Suprapubic skin (tissue), 4 donors: ENCODE measurements at places on chromosomes 12 and 14.
A peak's percentile ranks its signal among the peaks of the same experiment; 100 is the strongest.

GRCh38 chr12:84738481-84738972, 174.1 kb downstream of the SLC6A15 start:
- DNase-seq: no peak

- no peak for DNase-seq
Measured at GRCh38 chr14:69572030-69572840, 2.4 kb downstream of the CCDC177 start.

DNA sequence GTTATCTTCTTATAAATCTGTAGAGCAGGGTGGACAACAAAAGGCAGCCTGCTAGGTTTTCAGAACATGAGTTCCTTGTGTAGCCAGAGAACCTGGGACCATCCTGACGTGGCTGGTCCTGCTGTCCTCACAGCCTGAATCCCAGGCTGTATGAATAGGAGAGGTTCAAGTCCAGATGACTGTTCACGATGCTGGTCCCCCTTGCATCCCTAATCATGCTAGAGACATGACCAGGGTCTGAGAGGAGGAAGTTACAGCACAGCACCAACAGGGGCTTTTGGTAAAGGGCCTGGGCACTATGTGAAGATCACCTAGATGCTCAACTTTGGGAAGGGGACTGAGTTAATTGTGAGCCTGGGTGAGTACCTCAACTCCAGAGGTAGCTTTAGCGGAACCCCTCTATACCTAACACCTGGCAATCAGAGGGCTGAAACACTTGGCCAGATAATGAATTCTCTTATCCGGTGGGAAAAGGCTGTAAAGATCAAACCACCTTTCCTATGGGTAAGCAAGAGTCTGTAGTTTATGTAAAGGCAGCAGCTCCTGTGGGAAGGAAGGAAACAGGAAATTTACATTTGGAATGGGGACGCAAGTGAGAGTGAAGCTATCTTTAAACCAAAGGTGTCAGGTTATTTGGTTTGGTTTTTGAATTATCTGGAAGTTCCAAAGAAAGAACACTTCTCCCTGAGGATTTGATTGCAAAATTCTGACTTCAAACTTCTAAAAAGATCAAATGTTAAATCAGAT, 112.8 kb downstream of the DAD1 start:
- no peak for DNase-seq

- DNase-seq: no peak
Measured at GRCh38 chr12:1966561-1967226, 37.6 kb downstream of the DCP1B start.

DNA sequence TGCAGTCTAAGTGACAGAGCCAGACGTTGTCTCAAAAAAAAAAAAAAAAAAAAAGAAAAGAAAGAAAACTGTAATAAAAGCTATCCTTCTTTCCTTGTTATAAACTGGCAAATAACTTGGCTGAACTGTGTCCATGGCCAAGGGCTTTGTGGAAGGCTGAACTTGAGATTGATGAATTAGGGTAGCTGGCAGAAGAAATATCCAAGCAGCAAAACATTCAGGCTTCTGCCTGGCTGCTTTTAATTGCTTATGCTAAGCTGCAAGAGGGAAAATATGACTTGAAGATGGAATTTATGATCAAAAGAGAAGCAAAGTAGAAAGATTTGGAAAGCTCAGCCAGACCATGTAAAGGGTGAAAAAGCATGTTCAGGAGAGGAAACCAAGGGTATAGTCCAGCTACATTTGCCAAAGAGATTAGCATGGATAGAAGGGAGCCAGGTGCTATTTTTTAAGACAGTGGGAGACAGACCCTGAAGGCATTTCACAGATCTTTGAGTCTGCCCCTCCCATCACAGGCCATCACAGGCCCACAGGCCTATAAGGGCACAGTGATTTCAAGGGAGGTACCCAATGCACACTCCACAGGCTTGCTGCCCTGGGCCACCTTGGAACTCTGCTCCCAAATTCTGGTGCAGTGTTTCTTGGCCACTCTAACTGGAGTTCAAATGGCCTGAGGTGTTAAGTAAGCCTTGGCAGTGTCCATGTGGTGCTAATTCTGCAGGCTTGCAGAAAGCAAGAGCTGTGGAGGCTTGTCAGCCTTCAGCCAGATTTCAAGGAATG, 226.0 kb downstream of the AEBP2 start:
- no peak for DNase-seq

GRCh38 chr12:111211910-111212757, 156.8 kb downstream of the PHETA1 start:
- DNase-seq: no peak

GRCh38 chr12:112855375-112855774, 51.4 kb upstream of the OAS1 start:
- no peak for DNase-seq

DNA sequence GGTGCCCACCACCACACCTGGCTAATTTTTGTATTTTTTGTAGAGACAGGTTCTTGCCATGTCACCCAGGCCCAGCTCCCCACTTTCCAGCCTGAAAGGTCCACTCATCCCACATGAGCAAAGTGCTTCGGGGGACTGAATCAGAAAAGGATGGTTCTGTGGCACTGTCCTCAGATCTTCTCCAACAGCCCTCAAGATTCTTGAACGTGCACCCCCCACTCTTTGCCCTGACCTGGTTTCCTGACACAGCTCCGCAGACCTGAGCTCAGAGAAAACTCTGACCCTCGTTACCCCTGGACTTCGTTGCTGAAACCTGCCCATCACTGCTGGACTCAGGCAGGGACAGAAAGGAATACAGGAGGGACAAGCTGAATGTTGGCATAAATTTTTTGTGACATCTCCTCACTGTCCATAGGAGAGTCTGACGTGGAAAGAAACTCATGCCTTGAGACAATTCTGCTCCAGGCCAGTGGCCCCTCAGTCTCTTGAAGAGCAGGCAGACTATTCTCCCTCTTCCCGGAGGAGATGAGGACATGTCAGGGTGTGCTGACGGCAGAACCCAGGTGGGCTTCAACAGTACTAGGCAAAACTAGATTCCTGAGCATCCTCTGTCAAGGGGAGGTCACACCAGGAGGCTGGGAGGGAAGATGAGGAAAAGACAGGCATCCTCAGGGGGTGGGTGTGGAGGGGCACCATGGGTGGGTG, 149.3 kb downstream of the DPF3 start:
- DNase-seq: no peak

DNA sequence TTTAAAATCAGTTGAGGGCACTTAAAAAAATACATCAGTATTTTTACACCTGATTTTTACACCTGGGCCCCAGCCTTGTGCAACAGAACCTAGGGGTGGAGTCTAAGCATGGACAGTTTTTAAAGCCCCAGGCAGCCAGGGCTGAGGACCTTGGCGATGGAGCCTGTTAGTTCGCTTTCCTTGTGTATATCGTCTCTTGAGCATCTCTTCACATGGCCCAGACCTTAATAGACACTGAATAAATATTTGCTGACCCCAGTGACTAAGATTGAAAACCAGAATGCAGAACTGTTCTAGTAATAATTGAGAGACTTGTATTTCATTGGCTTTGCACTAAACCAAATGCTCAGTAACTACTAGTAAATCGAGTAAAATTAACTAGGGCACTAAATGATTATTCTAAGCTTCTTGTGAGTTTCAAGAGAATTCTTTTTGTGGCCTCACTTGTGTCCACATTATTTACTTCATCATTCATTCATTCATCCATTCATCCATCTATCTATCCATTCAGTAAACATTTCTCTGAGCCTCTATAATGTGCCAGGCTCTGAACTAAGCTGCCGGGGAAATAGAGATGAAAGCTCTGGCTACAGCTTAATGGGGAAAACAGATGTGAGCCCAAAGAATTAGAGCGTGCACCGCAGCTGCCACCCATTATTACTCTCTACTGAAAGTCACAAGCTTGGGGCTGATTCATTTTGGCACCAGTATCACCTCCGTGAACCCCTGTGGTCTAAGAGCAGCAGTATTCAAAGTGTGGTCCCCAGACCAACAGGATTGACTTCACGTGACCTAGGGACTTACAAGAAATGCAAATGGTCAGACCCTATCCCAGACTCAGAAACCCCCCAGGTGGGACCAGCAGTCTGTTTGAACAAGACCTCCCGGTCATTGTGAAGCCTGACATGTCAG, 30.7 kb upstream of the BCL7A start:
- DNase-seq: no peak

DNA sequence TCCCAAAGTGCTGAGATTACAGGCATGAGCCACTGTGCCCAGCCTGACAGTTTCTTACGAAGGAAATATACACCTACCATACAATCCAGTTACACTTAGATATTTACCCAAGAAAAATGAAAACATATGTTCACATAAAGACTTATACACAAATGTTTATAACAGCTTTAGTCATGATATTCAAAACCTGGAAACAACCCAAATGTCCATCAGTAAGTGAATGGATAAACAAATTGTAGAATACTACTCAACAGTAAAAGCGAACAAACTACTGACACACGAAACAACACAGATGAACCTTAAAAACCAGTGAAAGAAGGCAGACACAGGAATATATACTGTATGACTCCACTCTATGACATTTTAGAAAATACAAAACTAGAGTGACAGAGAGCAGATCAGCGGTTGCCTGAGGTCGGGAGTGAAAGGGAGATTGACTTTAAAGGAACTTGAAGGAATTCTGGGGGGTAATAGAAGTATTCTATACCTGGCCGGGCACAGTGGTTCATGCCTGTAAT, 83.6 kb downstream of the SPRING1 start:
- no peak for DNase-seq

DNA sequence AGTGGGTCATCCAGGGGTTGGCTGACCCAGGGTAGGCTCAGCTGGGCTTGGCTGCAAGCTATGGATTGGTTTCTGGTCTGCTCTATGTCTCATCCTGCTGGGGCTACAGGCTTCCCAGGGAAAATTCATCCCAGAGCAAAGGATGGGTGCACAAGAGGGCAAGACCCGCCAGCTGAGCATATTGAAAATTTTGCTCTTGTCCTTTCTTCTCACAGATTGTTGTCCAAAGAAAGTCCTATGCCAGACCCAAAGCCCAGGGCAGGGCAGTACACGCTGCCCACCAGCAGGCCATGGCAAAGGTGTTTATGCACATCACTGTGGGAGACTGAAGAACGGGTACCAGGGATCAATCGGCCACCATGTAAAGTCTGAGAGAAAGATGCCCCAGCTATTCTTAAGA, 95.3 kb upstream of the PARP11 start:
- no peak for DNase-seq

GRCh38 chr14:21575661-21576060, 4.2 kb downstream of the OR10G3 start:
- no peak for DNase-seq

GRCh38 chr12:87274594-87275245, 754.5 kb downstream of the C12orf50 start:
- DNase-seq: no peak

- no peak for DNase-seq
Measured at GRCh38 chr14:85577543-85578114, 47.7 kb downstream of the FLRT2 start.

DNA sequence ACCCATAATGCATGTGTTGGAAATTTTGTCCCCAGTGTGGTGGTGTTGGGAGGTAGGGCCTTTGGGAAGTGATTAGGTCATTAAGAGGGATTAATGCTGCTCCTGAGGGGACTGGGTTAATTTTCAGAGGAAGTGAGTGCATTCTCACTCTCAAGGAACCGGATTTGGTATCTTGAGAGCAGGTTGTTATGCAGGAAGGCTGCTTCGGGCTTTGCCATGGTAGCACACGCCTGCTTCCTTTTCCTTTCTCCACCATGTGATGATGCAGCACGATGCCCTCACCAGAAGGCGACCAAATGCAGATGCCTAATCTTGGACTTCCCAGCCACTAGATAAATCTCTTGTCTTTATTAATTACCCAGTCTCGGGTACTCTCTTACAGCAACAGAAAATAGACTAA, 257.1 kb downstream of the SSPN start:
- DNase-seq: no peak

- no peak for DNase-seq
Measured at GRCh38 chr14:28057359-28058296, 709.0 kb upstream of the FOXG1 start.

DNA sequence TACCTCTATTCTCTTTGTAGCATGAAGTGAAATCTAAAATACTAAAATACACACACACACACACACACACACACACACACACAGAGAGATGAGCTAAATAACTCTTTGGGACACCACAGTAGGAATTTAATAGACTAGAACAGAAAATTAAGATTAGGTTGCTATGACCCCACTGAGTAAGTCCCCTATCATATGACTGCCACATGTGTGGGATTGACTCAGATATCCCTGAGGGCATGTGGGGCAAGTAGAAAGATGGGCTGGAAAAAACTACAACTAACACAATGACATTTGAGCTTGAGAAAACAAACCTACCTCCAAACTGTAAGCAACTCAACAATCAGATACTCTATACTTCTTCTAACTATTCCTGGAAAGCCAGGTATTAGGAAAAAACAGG, 27.0 kb downstream of the SLC25A21 start:
- DNase-seq: no peak

DNA sequence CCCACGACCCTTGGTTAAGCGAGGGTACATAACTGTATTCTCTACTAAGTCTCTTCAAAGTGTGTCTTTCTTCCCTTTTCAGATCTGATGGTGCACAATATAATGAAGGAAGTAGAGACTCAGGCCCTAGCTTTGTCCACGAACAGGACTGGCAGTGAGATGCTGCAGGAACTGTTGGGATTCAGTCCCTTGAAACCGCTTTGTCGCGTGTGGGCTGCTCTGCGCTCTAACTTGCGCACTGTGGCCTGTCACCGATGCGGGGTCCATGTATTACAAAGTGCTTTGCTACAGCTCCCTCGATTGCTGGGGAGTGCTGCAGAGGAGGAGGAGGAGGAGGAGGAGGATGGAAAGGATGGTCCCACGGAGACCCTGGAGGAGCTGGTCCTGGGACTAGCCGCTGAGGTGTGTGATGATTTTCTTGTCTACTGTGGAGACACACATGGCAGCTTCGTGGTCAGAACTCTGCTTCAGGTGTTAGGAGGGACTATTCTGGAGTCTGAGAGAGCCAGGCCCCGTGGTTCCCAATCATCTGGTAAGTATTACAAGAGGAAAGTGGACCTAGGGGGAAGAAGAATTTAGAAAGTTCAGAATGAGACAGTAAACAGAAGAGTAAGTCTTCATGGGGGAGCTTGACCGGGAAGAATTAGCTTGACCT, 803 bp downstream of the NOP9 start:
- DNase-seq: no peak

- no peak for DNase-seq
Measured at GRCh38 chr12:92601680-92602079, 101.1 kb upstream of the PLEKHG7 start.

GRCh38 chr12:21501258-21502163, at the start of the genes GOLT1B and RECQL:
GOLT1B (plus strand) TSS chr12:21501789; CDS start chr12:21501924, 135 bp downstream.
RECQL (minus strand) TSS chr12:21501635; CDS start chr12:21499570, 2,065 bp downstream.
- peak; percentile 96 for DNase-seq

GRCh38 chr12:91171476-91171875, 11.1 kb downstream of the DCN start:
- no peak for DNase-seq

- no peak for DNase-seq
Measured at GRCh38 chr14:49218436-49219092, 367.6 kb downstream of the RPS29 start.

DNA sequence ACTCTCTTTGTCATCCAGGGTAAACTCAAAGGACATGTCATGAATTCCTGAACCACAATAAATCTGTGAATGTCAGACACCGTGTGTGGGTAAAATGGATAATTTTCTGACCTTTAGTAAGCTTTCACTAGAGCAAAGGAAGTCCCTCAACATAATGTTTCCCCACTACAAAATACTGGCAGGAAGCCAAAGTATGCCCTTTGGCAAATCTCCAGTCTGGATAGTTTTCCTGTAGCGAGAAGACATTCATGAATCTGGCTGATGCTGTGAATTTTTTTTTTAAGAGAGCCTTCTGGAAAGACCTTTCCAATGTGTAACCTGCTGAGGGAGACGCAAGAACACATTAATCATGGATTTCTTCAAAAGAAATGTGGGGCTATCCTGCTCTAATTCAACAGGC, 389.6 kb upstream of the DDHD1 start:
- no peak for DNase-seq
